Activated CD4-positive, alpha-beta T cell treated with anti-CD3 and anti-CD28 coated beads, Interleukin-2, amount 50 U/mL, for 16 hours (primary cell): ENCODE measurements at places on chromosomes 16 and 17.
A peak's percentile ranks its signal among the peaks of the same experiment; 100 is the strongest.

DNA sequence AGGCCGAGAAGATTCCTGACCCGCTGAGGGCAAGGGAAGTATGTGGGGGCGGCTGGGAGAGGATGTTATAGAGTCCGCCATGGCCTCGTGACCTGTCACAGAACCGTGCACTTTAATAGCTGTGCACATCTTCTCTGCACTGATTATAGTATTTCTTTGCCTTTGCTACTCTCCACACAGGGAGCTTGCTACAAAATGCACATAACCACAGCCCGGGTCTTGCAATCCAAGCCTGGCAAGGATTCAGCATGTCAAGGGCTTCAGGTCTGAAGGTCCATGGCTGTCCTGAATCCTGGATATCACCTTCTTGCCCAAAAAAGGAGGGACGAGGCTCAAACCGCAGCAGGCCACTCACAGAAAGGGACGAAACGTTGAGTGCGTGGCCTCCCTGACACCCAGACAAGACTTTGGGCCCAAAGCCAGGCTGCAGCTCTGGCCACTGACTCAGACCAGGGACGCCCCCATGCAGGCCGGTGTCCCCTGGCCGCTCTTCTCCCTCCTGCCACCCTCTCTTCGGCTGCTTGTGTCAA, 43.7 kb downstream of the USP22 start:
- no peak for DNase-seq

DNA sequence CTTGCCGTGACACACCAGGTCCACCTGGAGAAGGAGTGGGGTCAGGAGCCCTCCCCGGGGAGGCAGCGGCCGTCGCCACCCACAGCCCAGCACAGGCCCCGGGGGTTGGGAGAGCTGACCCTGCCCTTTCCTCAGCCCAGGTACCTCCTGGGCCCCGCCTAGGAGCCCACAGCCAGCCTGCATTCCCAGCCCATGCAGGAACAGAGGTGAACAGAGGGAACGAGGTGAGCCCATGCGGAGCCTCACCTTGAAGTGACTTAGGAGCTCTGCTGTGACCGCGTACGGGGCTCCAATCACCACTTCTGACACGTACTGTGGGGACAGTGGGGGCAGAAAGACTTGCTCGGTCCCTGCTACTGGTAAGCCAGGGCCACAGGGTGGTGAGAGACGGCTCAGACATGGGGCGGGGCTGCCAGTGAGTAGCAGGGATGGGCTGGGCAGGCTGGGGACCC, 3.4 kb downstream of the NPB start:
- no peak for DNase-seq

DNA sequence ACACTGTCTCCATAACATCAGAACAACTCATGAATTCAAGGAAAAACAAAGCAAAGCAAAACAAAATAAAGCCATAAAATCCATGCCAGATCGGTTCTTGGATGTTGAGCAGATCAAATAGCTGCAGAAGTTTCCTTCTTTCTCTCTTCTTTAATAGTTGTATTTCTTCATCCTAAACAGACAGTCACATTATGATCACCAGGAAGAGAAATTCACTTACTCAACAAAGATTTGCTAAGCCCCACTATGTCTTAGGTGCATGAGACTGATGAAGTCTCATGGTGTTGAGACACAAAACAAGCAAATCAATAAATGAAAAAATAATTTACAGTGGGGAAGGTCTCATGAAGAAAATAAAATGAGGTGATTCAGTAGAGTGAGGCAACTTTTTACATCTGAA, 72.8 kb downstream of the WIPI1 start:
- no peak for DNase-seq

DNA sequence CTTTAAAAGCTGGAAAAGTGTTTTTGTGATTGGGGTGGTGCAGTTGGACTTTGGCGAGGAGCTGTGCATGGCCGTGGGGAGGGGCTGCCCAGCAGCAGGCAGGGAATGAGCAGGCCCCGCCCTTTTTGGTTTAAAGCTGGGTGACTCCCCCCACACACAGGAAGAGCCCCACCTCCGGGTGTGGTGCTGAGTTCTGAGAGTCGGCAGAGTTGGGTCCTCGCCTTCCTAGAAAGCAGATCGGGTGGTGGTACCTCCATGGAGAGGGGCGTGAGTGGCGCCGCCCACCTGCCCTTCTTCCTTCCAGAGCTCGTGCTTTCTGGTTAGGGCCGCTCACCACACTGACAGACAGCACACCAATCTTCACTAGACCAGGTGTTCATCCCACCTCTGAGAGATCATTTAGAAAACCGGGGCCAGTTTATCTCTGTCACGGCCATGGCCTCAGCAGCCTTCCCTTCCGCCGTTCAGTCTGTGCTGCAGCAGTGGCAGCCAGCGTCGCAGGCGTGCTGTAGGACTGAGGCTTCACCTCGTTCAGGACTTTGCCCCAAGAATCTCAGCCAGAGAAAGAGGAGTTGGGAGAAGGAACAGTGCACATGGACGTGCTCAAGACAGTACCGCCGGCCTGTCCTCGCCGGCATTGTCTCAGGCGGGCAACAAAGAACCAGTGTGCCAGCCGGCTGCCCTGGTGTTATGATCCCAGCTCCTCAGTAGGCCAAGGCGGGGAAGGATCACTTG, 144.0 kb upstream of the CHMP6 start:
- peak; percentile 83 for DNase-seq

- no peak for DNase-seq
These were observed 16.4 kb downstream of the PLCD3 start for GRCh38 chr17:45115871-45116270.

GRCh38 chr16:26901196-26901861, 165.4 kb upstream of the C16orf82 start:
- DNase-seq, result no peak

DNA sequence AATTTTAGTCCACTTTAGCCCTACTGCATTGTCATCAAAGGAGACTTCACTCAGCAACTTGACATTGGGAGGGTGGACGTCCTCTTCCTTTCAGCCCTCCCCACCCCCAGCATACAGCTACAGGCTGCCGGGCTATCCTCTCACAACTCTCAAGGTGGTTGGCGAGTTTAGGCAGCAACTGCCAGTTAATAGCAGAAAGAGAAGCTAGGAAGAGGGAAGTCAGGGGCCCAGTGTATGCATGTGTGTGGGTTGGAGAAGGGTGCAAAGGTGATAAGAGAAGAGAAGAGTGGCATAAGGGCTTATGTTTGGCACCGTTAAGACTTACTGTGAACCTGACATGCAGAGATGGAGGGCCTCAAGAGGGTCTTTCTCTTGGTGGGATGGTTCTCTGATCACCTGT, 31.8 kb downstream of the CCL4 start:
- DNase-seq, result no peak

GRCh38 chr16:22006636-22007035, 1.3 kb upstream of the MOSMO start:
- no peak for DNase-seq

GRCh38 chr17:45228763-45229539, 7.3 kb downstream of the FMNL1 start:
- DNase-seq, result peak; percentile 96

GRCh38 chr17:73947966-73948355, 255.5 kb upstream of the RPL38 start:
- no peak for DNase-seq

GRCh38 chr17:33401249-33401648, 108.2 kb upstream of the ASIC2 start:
- DNase-seq, result no peak
